ENCODE measurements at places on chromosomes 4 and X.
A peak's percentile ranks its signal among the peaks of the same experiment; 100 is the strongest.

- no peak for DNase-seq
These were observed 51.3 kb upstream of the TMEM150C start for GRCh38 chr4:82613121-82613520.

GRCh38 chr4:2257361-2258081 is 4.4 kb downstream of the MXD4 start:
- DNase-seq = no peak

DNA sequence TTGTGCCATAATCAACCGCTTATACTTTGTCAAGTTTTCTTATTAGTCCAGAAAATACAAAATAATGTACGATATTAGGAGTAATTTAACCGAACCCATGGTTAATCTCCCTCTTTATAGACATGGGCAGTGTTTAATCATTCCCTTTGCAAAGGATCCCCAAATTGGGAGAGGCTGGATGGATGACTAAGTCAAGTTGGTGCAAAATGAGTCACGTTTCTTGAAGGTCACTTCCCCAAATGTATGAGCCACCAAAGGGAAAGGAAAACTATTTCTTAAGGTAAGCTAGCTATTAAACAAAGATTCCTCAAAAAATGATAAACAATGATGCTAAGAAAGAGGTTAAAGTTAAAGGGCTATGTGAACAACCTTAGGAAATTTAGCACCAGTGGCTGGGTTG is 17.5 kb downstream of the MAML3 start:
- DNase-seq = no peak

DNA sequence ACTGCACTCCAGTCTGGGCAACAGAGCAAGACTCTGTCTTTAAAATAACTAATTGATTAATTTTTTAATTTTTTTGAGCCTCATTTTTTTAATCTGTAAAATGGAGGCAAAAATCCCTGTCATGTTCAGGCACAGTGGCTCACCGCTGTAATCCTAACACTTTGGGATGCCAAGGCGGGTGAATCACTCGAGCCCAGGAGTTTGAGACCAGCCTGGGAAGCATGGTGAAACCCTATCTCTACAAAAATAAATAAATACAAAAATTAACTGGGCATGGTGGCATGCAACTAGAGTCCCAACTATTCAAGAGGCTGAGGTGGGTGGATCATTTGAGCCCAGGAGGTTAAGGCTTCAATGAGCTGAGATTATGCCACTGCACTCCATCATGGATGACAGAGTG is 15.4 kb downstream of the AMTN start:
- no peak for DNase-seq

DNA sequence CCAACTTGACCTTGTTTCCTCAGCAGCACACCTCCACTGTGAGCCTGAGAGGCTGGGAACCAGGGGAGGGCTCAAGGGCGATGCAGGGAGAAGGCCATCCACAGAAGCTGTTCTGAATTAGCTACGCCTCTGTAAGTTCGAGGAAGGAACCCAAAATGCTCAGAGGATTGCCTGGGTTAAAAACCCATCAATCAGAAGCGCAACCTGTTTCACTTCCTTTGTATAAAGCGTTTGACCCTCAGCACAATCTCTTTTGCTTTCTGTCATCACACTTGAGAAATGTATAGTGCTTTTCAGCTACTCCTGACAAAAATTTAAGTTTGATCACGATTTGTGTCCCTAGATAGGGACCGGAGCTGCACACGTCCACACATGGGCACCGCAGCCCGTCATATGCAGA is 48.0 kb upstream of the MAP3K15 start:
- no peak for DNase-seq

- DNase-seq = no peak
These were observed 4.3 kb upstream of the SPON2 start for GRCh38 chr4:1176398-1177273.

GRCh38 chr4:56619160-56619559 is 61.9 kb downstream of the HOPX start:
- DNase-seq = no peak

- no peak for DNase-seq
These were observed 568 bp upstream of the CASP6 start for GRCh38 chr4:109703664-109704361.

DNA sequence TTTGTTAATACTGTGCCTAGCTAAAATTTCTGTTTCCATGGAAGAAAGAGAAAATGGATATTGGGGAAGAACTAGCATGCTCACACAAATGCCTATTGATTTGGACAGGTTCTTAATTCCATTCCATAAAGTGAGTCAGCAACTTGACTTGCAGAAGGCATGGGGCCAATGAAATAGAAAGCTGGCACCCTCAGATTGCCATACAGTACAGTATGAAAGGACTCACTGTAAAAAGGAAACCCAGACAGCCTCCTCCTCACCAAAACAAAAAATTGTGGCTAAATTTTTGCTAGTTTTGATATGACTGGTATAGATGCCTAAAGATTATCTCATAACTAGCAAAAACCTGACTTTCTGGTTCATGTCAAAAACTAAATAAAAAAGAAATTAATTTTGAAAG is 11.2 kb upstream of the TAB3 start:
- DNase-seq = no peak

GRCh38 chr4:13164783-13165331 is 319.3 kb downstream of the RAB28 start:
- no peak for DNase-seq

DNA sequence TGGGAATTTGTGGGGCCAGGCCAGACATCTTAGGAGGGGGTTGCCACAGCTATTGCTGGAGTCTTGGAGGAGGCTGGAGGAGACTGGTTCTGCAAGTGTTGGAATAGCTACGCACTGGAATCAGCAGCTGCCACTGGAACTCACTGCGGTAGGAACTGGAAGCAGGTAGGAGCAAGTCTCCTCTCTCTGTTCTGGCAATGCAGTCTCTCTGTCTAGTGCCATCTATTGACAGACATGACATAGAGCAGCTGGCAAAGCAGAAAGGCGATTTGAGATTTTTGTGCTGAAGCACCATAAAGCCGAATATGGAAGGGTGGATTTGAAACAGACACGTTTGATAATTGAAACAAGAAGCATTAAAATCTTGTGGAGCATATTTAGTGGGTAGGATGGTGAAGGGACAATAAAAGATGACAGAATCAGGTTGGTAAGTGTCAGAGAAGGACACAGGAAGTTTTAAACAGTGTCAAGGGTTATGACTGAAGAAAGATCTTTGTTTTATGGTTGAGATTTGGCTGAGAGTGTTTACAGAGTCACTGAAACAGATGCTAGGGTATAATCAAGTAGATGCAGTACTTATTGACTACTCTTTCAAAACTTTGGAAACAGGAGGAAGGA is 23.5 kb upstream of the SYNPO2 start:
- peak; percentile 54 for DNase-seq

- no peak for DNase-seq
These were observed 167.0 kb downstream of the SMIM20 start for GRCh38 chr4:26080870-26081628.

GRCh38 chrX:150544222-150544787 is 24.1 kb upstream of the MTM1 start:
- no peak for DNase-seq

DNA sequence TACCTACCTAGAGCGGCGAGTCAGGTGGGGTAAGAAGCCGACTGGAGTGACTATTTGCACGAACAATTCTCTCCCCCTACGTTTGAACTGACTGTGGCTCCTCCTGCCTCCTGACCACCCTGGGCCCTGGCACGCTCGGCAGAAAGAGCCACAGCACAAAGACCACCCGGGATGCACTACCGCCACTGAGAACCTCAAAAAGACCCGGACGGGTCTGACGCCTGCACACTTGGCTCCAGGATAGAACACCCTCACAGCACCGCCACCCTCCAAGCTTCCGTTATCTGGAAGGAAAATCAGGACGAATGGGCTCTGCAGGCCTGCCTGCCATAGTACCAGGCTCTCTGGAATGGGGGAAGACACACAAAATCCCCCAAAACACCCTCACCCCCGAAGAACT is 2.2 kb downstream of the LRPAP1 start:
- no peak for DNase-seq

DNA sequence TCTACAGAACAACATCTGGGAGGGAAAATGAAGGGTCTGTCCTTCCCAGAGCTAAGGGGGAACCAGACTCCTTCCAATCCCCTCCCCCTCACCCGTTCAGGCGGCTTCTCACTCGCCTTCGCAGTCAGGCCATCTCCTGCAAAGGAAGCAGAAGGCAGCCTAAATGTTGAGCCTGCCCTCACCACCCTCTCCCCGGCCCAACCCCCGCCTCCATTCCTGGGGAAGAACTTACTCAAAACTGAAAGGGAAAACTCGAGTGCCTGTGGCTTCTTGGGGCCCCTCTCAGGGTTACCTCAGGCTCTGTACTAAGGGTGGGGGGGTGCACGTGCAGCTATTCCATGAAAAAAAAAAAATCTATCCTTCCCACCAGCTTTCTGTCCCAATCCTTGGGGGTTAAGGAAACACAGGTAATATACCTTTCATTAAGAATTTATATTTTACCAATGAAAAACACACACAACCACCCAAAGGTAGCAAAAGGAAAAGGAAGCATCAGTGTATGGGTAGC is 2.4 kb downstream of the ZMYM3 start:
- DNase-seq = no peak

GRCh38 chr4:32417113-32417704 is 1697.0 kb downstream of the PCDH7 start:
- DNase-seq = no peak

DNA sequence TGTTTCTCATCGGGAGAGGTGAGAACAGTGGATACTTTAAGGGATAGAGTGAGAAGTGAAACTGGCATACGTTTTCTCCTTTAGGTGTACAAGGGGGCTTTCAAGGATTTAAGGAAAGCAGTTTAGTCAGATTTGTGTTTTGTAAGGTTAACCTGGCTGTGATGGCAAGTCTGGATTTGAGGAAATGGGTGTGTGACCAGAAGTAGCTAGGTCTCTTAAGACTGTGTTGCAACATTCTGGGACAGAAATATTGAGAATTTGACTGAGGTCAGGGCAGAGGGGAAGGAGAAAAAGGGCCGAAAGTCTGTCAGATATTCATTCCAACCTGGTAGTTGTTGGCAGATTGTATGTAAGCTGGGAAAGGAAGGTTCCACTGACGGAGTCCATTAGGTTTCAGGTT is 10.4 kb upstream of the GABRE start:
- no peak for DNase-seq

DNA sequence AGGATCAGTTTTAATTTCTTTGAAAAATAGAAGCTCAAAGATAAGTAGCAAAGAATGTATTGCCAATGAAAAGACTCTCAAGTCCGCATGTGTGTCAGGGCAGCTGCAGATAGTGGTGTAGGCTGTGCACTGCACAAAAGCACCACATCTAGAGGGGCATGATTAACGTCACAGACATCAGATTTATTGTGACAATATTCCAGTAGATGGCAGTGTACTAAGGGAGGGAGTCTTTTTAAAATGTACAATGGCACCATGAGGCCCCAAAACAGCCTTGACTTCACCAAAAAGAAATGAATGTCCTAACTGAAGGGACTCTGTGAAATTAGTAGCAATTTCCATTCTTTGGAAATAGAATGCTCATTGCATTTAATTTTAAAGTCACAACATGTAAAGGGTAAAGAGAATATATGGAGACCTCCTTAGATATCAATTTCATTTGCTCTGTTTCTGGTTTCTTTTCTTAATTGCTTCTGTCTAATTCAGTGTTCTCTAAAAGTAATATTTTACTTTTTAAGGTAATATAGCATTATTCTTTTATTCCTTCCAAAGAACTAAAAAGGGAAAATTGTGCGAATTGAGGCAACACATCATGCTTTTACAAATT is 98.4 kb downstream of the ZNF827 start:
- peak; percentile 53 for DNase-seq

GRCh38 chrX:79162076-79162475 is 17.6 kb downstream of the GPR174 start:
- no peak for DNase-seq

GRCh38 chr4:9920029-9920428 is 101.3 kb downstream of the SLC2A9 start:
- no peak for DNase-seq

- DNase-seq = no peak
These were observed 76.8 kb downstream of the JAKMIP1 start for GRCh38 chr4:6123541-6123940.

DNA sequence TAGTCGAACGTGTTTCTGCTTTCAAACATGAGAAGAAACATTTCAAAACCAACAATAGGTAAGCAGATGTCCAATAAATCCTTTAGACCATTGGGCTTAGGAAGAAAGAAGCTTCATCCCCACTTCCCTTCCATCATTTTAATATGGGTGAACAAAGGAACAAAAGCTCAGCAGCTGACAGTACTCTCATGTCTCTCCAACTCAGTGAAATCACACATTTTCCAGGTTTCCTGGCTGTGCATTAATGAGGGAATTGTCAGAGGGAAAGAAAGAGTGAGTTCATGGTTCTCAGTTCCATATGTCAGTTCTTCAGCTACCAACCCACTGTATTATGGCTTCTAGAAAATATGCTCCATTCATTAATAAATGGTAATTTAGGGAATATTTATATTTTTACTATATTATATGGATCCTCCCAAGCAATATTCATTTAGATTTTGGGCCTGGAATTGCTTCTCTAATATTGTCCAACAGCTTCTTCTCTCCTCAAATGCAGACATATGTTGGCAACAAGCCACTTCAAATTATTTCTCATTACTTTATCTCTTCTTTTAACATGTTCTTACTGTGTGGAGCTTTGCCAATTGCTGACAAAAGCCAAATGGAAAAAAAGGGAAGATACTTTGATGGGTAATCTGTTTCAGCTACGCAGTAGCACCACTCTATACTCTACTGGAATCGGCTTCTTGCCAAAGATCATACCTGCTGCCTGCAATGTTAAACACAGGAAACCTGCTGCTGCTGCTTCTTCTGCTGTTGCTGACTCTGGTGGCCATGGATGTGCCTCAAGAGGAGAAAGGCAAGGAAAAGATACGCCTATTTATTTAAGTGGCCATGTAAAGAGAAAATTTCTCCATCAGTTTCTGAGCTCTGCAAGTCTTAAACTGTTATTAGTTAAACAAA is 1757.6 kb downstream of the ARAP2 start:
- DNase-seq = peak; percentile 51

DNA sequence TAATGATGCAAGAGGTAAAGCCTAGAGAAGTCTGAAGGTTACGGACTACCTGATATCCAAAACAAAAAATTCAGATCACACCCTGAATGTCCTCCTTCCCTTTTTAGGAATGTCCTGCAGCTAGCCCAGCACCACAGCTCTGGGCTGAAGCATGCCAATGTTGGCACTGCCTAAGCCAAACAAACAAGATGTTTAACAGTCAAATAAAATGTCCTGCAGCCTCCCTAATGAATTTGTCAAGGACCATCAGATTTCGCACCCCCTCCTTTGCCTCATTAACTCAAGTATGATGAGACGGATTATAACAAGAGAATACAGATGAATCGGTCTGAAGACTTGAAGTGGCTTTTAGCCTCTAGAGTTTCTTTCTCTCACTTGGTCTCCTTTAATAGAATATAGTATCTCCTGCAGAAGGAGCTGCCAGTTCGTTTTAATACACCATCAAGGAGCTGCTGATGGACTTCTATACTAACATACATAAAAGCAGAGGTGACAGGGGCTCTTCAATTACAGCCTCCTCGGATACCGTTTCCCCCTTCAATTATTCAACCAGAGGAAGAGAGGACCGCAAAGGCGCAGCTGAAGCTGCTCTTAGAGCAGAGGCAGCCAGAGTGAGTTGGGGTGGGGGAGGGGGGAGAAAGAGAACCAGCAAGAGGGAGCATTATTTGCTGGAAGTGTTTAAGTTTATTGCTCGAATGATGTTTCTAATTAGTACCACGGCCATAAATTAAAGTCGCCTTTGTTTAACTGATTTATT is 3.0 kb upstream of the MAB21L2 start:
- DNase-seq = no peak

Data from NCI-H2081 (cell line).